Upper lobe of left lung (tissue), 6 donors: ENCODE measurements at places on chromosomes 3 and 15. TPM values are rescaled to one million over a fixed set of nuclear protein-coding genes. Genes with fewer than 3 reads are reported as not detected.

Gene PTX3
- 2.7 TPM for total RNA-seq

Gene SPTSSB
- total RNA-seq: not detected

DNA sequence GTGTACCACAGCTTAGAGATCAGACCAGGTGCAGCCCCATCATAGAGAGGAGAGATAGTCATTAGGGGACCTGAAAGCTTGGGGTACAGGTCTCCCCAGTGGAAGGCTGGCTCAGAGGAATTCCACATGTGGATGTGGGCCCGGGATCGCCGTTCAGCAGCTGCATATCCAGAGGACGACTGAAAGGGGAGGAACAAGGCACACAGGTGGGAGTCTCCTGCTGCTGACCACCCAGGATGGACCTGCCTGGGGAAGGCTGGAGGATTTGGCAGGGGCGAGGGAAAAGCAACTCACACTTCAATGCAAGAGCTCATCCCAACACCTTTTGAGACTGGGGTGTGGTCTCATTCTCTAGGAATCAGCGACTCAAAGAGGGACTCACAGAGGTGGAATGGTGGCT, 25.0 kb upstream of the MRPS22 start:
- DNase-seq: no peak

DNA sequence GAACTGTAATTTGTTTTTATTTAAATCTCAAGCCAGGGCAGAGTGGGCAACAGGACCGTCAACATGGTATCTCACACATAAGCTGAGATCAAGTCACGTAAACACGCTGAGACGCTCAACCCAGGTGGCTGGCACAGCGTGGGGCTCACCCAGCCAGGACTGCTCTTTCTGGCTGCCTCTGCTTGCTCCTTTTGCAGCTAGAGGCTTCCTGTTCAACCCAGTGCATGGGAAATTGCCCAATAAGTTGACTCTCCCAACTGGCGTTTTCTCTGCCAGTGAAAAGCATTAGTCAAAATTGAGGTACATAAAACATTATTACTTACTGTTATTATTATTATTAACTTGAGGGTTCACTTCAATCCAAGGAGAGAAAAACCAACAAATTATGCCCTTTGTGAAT, 398.1 kb downstream of the NR2F2 start:
- no peak for DNase-seq

Gene ACKR4
- total RNA-seq: not detected
